Activated naive CD4-positive, alpha-beta T cell (primary cell): ENCODE measurements at places on chromosomes 13 and 19.

DNA sequence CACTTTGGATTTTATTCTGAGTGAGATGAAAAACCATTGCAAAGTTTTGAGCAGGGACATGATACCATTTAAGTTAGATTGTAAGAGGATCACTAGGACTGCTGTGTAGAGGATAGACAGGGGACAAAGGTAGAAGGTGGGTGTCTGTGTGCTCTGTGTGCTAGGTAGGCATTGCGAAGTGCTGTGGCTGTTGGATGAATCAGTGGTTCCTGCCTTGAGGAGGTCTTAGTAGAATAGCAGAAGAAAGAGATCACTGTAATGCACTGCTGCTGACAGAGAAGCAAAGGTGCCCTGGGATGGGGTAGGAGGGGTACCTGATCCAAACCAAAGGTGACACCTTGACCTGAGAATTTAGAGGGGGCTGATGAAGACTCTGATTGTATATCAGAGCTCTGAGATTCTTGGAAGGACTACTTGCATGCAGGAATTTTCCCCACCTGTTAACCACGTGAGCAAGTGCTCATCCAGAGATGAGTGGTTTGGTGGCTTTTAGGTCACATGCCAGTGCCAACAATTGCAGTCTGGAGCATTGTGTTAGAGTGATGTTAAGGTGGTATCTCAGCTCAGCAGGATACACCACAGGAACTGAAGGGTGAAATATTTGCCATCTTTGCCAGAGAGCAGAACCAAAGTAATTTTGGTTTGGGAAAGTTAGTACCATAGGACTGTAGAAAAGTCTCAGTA is 10.8 kb downstream of the WASF3 start:
- DNase-seq = no peak

DNA sequence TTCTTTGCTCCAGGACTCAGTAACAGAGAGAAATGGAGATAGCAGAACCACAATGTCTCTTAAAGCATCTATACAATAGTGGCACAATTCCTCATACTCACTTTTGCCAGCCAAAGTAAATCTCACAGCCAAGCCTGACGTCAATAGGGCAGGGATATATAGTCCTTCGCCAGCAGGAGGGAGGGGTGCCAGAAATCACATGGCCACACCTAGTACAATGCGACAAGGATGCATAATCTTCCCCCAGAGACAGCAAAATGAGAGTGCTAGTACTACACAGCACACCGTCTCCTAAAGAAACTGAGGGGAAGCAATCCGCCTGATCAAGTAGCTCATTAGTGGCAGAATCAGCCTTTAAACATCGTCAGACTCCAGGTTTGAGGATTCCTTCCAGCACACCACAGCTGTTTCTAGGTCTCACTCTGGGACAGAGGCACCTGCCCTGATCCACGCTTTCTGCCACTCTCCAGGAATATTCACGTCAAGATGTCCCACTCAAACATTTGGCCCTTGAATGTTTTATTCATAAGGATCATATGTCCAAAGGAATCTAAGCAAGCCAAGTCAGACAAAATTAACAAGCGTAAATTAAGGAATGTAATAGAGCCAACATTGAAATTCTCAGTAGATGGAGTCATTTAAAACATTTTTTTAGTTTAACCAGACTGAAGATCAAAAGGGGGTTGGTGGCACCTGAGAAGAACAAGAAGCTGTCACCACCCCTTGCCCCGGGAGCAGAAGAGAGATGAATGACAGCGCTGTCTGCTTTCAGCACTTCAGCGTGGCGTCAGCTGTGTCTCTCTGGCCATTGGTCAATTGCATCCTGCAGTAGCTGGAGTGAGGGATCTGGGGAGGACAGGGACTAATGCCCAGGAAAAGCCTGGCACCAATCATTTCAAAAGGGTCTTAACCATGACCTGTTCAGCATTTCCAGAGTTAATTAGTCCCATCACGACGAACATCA is 63.5 kb upstream of the SERP2 start:
- DNase-seq = no peak

DNA sequence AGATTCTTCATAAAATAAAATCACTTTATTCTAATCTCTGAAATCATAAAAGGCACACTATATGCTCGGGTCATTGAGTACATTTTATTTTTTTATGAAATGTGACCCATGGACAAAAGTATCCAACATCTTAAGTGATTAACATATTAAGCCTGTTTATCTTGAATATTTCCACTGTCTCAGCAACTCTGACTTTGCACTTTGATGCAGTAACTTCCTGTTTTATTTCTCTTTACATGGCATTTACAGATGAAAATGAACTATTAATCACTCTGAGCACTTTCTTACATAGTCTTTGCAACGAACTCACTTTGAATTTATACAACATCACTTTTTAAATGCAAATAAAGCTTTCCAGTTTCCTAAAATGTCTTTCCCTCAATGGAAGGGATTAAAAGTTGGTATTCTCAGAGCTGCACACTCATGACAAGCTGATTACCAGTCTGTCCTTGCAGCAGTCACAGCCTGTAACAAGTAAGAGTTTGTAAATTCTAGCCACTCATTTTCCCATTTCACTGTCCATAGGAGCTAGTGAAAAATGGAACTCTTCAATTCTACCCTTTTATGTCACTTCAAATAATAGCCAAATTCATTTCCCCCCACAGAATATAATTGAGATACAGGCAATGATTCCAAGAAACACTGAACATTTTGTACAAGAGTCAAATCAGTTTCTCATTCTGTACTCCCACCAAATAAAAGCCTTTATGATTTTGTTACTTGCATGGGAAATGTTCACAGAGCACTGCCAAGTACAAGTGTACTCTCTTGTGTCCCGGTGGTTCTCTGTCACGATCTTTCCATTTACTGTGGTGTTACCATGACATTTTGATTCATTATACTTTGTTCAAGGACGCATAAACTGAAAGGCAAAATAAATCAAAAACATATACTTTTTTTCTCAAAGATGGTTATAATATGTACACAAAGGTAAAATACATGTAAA is 1968.9 kb downstream of the PCDH9 start:
- DNase-seq = no peak

- no peak for DNase-seq
Observed at GRCh38 chr13:107562203-107562602, 653.1 kb downstream of the LIG4 start.

- DNase-seq = no peak
Observed at GRCh38 chr13:60261432-60262351, 98.0 kb upstream of the DIAPH3 start.

GRCh38 chr13:42547612-42548011 is 26.3 kb upstream of the TNFSF11 start:
- DNase-seq = no peak

DNA sequence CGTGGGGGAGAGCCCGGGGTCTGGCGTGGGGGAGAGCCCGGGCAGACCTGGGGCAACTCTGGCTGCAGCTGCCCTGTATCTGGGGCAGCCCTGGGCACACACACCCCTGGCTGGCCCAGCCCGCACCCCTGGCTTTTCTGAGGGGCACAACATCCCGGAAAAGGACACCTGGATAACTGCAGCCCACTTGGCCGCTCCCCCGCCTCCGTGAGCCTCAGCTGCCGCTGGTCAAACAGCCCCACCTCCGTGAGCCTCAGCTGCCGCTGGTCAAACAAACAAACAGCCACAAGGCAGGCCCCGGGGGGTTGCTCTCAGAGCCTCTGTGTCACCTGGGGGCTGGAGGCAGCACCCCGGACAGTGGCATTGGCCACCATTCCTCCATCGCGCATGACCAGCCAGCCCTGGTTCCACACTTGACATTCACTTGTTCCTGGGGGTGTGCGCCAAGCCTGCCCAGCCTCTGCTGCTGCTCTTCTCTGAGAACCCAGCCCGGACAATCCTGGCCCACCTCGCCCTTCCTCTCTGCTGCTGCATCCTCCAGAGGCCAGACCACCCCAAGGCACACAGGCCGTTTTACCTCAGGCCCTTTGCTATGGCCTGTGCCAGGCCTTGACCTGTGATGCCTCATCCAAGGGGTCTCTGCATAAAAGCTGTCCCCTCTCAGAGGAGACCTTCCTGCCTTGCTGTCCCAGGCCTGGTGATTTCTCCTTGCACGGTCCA is 19.9 kb downstream of the CEBPG start:
- DNase-seq = no peak

GRCh38 chr13:40438022-40438680 is 228.3 kb downstream of the FOXO1 start:
- no peak for DNase-seq

DNA sequence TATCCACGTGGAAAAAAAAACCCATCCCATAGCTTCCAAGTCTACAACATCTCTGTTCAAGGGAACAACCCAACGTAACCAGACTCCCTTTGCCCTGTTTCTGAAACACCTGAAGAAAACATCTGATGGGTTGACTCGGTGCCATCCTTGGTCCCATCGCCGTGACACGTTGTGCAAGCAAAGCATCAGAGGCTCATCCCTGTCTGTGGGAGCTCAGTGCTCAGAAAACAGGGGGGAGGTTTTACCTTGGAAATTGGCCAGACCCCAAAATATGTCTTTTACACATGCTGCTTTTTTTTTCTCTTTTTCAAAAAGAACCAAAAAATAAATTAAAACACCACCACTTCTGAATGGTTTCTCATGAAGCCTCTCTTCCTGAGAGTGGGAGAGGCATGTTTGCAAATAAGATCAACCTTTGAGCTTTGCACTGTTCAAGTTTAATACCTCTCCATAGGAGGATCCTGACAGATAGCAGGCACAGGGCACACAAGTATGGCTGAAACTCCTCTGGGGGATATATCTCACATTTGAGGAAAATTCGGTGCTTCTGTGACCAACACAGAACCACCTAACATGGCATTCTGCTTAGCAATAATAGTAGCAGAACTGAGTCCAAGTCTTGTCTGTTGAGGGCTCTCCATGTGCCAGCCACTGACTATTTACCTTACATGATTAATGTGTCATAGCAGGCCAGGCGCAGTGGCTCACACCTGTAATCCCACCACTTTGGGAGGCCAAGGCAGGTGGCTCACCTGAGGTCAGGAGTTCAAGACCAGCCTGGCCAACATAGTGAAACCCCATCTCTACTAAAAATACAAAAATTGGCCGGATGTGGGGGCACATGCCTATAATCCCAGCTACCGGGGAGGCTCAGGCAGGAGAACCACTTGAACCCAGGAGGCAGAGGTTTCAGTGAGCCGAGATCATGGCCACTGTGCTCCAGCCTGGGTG is 7.0 kb upstream of the PVR start:
- no peak for DNase-seq

DNA sequence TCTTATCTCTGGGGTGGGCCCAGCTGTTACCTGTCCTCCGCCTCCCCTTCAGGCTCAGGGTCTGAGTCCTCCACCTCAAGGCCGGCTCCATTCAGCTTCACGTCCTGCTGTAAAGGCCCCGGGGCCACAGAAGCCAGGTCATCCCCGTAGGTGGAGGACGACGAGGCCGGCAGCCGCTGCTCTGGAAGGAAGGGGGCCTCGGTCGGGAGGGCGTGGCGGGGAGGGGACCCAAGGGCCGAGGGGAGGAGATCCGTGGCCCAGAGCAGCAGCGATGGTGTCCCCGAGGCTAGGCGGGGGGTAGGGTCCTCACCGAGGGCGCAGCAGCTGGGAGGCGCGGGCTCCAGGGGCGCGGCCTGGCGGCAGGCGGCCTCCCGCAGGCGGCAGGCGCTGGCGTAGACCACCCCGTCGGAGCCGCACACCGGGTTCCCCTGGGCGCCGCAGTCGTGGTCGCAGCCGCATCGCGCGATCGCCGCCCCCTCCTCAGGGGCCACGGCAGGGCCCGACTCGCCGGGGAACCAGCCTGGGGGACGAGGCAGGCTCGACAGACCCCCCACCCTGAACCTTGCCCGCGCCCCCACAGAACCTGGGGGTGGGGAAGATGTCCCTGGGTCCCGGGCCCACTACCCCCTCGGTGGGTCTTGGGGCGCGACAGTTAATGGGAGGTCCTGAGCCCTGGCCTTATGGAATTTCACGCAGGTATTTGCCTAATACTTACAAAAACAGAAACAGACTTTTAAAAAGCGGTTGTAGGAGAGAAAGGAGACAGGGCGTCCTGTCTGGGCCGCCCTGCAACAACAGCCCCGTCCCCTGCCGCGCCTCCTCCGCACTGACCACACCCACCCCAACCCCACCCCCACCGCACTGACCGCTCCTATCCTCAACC is 7.6 kb downstream of the F2RL3 start:
- no peak for DNase-seq

DNA sequence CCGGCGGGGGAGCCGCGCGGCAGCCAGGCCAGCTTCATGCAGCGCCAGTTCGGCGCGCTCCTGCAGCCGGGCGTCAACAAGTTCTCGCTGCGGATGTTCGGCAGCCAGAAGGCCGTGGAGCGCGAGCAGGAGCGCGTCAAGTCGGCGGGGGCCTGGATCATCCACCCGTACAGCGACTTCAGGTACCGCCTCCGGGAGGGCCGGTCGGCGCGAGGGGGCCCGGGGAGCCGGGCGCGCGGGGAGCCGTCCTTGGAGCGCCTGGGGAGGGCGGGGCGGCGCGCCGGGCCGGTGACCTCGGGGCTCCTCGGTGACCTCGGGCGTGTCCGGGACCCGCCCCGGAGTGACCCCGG is 690 bp downstream of the HCN2 start:
- DNase-seq = no peak

- no peak for DNase-seq
Observed at GRCh38 chr13:57326532-57326931, 159.5 kb downstream of the PRR20E start.

GRCh38 chr13:50585674-50586413 is 257.6 kb downstream of the DLEU7 start:
- DNase-seq = no peak

DNA sequence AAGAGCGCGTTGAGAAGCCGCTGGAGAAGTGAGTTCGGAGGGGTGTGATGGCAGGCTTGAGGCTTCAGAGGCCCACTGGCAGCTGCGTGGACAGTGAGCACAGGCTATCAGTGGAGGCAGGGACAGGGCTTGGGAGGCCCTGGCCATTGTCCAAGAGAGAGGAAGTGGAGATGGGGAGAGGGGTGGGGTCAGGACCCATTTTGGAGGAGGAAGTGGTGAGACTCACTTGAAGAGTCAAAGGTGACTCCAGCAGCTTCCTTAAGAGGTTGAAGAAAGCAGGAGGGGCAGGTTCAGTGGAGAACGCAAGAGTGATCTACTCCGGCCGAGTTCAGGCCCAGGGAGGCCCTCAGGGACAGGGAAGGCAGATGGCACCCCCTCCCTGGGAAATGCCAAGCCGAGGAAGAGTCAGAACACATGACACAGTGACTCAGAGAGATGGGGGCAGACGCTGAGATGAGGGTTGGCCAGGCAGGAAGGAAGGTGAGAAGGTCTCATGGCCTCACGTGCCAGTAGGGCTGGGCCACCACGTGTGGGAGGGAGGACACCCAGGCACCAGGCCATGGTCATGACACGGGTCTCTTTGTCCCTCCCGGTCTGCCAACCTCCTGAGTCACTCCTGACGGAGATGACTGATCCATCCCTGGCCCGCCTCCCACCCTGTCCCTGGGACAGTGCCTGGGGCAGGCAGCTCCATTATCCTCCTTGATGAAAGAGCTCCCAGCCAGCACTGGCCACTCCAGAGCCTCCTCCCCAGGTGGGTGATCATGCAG is 10.1 kb upstream of the CD22 start:
- DNase-seq = no peak

DNA sequence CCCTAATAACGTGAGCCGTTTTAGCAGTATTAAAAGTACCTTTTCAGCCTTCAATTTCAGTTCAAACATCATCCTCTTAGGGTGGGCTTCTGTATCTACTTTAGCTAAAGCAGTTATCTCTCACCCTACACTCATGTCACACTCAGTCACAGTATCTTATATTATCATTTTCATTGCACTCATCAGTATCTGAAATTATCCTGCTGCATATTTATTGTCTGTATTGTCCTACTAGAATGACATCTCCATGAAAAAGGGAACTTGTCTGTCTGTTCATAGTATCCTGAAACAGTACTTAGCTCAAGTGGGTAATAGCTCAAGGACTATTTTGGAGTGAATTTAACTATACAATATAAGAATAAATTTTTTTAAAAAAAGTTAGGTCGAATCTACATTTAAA is 19.9 kb upstream of the RFC3 start:
- no peak for DNase-seq

GRCh38 chr19:8881512-8881911 is 49.3 kb downstream of the MBD3L1 start:
- DNase-seq = no peak
